ENCODE measurements at places on chromosomes 11 and 22. TPM values are rescaled to one million over a fixed set of nuclear protein-coding genes. Genes with fewer than 3 reads are reported as not detected.

Gene ARHGAP32
- polyA plus RNA-seq, result 1.2 TPM

GRCh38 chr11:48003926-48004325 lies 23.6 kb downstream of the PTPRJ start:
- H3K27ac ChIP-seq, result peak overlapping the region; percentile 39
- H3K36me3 ChIP-seq, result no peaks in the 10 kb centered on the region
- DNase-seq, result no peak
- H3K4me3 ChIP-seq, result peak overlapping the region; percentile 63

GRCh38 chr11:8810540-8811301 lies 100.3 kb upstream of the AKIP1 start:
- no peaks in the 10 kb centered on the region for H3K36me3 ChIP-seq
- H3K27ac ChIP-seq, result no peak overlapping the region

GRCh38 chr11:7080900-7081299 lies 7.9 kb upstream of the RBMXL2 start:
- H3K27me3 ChIP-seq, result peaks cover 30% of the 10 kb centered on the region
- no peaks in the 10 kb centered on the region for H3K4me1 ChIP-seq
- H3K36me3 ChIP-seq, result no peaks in the 10 kb centered on the region

DNA sequence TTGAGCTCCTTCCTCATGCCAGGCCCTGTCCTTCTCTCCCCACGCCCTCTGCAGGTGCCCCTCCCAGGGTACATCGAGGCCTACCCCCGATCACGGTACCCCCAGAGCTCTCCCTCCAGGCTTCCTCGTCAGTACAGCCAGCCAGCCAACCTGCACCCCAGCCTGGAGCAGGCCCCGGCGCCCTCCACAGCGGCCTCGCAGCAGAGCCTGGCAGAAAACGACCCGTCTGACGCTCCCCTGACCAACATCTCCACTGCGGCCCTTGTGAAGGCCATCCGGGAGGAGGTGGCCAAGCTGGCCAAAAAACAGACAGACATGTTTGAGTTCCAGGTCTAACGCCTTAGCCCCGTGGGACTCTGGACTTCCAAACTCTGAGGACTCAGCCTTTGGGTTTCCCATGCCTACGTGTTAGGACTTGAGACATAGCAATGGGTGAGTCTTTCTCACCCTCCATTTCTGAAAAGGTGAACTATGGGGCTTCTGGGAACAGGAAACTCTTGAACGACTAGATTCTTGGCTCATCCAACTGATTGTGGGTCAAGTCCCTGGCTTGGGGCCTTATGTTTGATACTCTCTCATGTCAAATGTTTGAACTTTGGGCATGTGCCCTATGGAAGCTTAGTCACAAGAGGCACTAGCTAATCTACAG lies 32.7 kb downstream of the C11orf91 start:
- no peaks in the 10 kb centered on the region for H3K36me3 ChIP-seq
- H3K27me3 ChIP-seq, result peaks cover 35% of the 10 kb centered on the region
- H3K4me1 ChIP-seq, result no peaks in the 10 kb centered on the region
- H3K4me3 ChIP-seq, result no peak overlapping the region

- no peak for DNase-seq
- peaks cover 54% of the 10 kb centered on the region for H3K4me1 ChIP-seq
- no peaks in the 10 kb centered on the region for H3K27me3 ChIP-seq
- peak overlapping the region; percentile 94 for H3K27ac ChIP-seq
- H3K36me3 ChIP-seq, result no peaks in the 10 kb centered on the region
Observed at GRCh38 chr11:5625281-5625680, 480 bp downstream of the TRIM34 start.
